ENCODE measurements at places on chromosomes 3 and 15. TPM values are rescaled to one million over a fixed set of nuclear protein-coding genes. Genes with fewer than 3 reads are reported as not detected.

Gene GOLGA8J
- total RNA-seq = not detected

Gene WDR72
- not detected for total RNA-seq

Gene ZFAND6
- 85.5 TPM for total RNA-seq

DNA sequence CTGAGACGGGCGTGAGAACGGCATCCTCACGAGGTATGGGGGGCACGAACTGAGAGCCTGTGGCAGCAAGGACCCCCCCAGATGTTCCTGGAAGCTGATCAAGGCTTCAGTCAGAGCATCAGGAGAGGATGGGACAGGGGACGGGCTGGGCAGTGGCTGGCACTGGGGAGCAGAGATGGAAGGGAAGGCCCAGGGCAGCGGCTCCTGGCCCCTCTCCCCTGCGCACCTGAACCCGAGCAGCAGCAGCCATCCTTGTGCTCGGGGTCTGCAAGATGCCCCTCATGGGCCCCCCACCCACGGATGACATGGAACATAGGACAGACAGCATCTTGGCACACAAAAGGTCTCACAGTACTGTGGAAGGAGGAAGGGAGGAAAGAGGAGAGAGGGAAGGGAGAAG lies 51.3 kb downstream of the DHX30 start:
- no peak for DNase-seq

GRCh38 chr15:38554354-38554753 lies 10.3 kb downstream of the RASGRP1 start:
- DNase-seq = no peak

Gene CRYGS
- total RNA-seq = 2.7 TPM

DNA sequence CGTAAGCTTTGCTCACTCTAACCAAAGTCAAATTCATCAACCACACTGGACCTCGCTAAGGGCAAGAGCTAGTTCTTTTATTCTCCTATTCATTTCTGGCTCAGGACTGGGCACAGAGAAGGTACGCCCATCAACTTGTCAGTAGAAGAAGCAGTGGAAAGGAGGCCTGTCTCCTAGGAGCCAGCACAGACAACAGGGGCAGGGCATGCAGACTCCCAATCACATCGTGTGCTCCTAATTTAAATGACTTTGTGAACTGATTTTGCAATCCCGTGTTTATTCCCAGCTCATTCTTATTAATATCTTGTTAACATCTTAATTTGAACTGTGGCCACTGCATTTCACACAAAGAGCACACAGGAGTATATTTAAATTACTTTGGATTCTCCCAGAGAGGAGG lies 161.1 kb upstream of the BCL6 start:
- DNase-seq = no peak

Gene CKMT1A
- total RNA-seq = not detected

DNA sequence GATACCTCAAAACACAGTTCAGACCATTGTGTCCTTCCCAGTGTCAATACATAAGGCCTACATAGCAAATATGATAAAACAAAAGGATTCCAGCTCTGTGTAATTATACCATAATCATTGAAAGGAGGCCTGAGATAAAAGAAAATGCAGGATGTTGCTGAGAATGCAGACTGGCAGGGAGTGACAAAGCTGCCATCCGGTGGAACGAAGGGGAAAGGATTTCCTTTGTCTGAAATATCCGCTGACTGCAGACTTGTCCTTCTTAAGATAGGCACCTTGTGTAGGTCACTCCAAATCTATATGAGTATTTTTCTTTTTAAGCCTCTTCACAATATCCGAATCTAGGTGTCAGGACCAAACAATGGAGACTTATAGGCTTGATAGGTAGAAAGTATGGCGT lies 108.0 kb downstream of the KCNH8 start:
- no peak for DNase-seq

Gene GP9
- total RNA-seq = 3.8 TPM

- no peak for DNase-seq
These were observed 22.2 kb downstream of the CCDC39 start for GRCh38 chr3:180657094-180657493.

DNA sequence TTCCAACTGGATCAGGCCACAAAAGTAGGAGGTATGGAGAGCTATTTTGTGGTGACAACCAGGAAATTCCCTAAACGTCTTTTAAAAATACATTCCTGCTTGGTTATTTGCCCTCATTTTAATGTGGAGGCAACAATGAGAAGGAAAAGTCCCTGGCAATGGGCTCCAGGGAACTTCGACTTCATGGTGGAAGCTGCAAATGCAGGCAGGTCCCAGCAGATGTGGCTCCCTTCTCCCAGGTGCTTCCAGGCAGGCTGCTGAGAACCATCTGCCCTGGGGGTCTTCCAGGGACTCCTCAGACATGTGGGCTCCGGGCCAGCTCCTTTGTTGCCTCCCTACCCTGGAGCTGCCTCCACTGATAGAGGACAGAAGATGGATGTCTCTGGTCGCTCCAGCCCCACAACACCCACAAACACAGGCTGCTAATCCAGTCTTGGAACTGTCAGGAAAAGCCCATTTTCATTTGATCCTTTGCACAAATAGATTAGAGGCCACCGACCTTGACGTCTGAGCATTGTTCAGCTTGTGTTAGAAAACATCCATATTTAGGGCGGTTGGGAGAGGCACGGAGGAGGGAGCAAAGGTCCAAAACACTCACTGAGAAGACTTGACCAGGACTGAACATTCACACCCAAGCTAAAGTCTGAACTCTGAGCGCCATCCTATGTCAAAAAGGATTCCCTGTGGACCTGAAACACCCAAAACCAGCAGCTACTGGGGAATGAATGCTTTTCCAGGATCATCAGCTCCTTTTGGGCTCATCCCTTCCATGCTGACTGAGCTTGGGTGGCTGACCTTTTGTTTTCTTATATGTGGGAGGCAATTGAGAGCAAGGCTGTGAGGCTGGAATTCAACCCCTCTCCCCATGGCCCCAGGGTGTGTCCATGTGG lies 30.2 kb upstream of the SLCO2A1 start:
- DNase-seq = no peak

- no peak for DNase-seq
These were observed 747 bp downstream of the UBA7 start for GRCh38 chr3:49812916-49813496.

- no peak for DNase-seq
These were observed 33.8 kb downstream of the REC114 start for GRCh38 chr15:73476704-73477216.

Gene AADACL2
- total RNA-seq = not detected

DNA sequence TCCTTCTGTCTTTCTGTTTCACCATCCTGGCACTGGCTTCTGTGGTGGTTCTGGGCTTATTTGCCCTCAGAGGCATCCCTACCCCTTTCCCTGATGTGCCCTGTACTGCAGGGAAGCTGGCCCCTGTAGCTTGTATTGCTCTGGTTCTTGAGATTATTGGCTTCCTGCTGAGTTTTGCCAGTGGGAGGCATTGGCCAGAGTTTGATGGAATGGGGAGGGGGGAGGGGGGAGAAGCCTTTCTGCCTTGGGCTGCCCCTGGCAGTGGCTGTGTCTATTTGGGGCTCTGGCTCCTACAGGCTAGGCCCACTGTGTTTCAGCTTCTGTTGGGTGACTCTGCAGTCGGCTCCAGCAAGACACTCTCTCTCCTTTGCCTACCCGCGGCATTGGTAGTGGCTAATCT lies 41.6 kb upstream of the SEMA6D start:
- no peak for DNase-seq

DNA sequence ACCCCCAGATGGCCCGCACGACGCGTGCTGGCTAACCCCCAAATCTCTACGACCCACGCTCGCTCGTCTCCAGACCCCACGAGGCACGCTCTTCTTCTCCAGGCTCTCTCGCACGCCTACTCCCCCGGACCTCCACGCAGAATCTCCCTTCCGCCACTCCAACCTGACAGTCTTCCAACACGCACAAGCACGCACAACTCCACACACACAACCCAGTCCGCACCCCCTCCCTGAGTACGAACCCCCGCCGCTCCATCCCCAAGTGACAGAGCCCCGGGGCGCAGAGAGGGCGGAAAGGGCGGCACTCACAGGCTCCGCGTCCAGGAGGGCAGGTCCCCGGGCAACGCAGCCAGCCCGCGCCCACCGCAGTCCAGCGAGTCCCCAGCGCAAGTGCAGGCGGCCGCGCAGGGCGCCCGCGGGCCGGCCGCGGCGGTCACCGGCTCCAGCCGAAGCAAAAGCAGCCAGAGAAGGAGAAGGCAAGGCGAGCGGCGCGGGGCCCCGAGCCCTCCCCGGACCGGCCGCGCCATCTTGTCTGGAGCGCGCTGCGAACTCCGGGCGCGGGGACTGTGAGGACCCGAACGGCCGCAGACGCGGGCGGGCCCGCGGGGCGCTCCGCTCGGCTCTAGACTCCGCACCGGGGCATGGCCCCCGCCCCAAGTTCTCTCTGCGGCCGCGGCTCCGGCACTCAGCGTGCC lies 794 bp downstream of the LRIG1 start:
- peak; percentile 26 for DNase-seq

DNA sequence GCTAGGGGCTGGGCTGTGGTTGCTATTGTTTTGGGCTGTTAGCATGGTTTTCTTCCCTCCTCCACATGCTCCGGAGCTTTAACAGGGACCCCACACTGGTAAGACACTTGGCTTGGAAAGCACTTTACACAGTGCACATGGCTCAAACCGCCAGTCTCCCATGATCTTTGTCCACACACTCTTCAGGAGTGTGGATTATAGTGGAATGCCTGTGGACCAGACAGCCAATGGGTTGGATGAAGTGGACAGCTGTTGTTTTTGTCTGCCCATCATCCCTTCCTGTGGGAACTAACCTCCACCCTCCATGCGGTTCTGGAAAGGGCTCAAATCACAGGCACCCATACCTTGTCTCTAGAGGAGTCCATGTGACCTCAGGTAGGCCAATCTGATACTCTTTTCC lies 10.0 kb downstream of the PAQR9 start:
- DNase-seq = no peak

Gene TTLL13
- not detected for total RNA-seq

Gene RHOV
- 0.18 TPM for total RNA-seq

DNA sequence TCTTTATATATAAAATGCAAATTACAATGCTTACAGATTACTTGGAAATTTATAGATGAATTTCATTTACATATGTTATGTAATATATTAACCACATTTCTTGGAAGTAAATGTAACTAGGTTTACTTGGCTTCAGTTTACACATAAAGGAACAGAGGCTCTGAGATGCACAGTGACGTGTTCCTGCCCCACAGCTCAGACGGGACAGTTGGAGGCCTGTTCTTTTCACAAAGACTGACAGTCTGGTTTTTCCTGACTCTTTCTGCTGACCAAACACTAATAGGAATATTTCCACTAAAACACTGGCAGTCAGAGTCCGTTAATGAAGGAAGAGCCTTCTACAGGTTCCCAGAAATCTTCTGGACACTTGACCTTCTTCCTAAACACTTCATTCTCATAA lies 336.1 kb downstream of the MFSD1 start:
- DNase-seq = no peak

Measured in T-helper 17 cell (primary cell).